D721Med (cell line): ENCODE measurements at places on chromosomes 4 and X.

DNA sequence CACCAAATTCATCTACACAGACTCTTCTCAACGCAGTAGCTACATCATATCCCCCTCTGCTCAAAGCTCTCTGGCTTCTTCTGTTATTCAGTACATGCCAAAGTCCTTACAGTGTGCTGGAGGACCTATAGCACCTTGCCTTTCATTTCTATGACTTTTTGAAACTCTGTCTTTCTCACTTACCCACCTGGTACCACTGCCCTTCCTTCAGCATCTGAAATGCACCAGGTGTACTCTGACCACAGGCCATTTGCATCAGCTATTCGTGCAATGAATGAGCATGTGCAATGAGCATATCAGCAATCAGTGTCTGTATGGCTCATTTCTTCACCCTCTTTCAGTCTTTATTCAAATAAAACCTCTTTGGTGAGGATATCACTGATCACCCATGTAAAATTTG is 399.9 kb downstream of the RAB28 start:
- no peak for DNase-seq

- no peak for DNase-seq
Observed at GRCh38 chr4:115272185-115272584, 158.8 kb upstream of the NDST4 start.

DNA sequence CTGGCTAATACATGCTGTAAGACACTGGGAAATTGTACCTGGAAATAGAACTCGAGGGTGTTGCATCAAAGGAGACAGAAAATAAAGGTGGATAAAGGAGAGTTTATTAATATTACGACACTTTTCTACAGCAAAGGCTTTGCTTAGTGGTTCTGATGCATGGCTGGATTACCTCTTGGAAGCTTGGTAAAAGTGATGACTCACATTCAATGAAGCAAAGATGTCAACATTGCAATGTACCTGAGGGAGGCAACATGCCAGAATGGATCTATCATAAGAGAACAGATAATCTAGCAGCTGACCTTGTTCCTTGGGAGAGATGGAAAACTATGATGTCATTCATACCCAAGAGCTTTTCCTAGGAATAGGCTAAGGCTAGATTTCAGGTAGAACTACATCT is 735.1 kb upstream of the DIAPH2 start:
- DNase-seq: no peak

DNA sequence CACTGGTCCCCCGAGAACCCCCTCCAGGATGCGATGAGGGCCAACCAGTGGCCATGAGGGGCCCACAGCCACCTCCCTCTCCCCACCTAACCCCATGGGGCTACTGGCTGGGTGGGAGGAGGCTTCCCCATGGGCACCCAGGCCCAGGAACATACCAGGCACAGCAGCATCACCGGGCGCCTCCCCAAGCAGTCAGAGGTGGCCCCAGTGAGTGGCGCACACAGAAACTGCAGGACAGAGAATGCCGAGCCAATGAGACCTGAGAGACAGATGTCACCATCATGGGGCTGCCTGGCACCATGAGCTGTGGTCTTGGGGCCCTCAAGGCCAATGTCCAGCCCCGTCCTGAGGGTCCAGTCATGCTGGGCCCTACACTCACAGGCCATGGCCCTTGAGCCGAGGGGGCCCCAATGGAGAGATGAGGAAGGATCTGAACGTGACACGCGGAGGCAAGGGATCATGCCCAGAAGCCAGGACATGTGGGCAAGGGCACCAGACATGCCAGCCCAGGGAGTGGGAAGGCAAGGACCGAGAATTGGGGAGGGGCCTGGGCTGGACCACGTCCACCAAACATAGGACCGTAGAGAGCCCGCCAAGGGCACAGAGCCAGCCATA is 30.1 kb downstream of the NOP14 start:
- no peak for DNase-seq

DNA sequence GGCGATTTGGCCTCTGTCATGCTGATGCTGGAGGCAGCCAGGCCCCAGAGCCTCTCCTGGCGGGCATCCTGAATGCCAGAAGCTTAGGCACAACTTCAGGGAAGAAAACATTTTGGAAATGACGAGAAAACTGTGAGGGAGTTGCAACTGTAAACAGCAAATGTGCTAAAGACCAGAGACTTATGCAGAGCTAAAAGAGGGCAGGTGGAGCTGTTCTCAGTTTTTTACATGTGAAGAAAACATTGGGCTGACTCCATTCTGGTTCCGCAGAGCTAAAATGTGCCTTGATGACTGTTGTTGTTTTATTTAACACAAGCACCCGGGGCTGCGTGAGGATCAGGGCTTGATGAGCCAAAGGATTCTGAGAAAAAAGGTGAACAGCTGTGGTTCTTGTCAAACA is 10.8 kb upstream of the ARX start:
- no peak for DNase-seq

- DNase-seq: no peak
Observed at GRCh38 chr4:153153339-153153871, 50.8 kb upstream of the TRIM2 start.

DNA sequence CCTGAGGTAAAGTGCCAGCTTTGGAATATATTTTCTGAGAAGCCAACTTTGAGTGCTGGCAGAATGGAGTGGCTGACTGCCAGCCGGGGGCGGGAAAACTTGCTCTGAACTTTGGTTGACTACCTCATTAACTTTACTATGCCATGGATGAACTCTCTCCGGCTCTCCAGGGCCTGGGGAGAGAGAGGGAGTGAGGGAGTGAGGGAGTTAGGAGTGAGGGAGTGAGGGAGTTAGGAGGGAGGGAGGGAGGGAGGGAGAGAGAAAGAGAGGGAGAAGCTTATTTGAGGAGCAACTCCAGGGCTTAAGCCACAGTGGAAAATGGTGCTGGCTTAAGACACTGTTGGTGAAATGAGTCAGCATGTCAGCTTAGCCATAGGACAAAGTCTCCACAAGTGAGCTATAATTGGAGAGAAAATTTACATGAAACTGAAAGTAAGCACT is 280.9 kb upstream of the RPS6KA3 start:
- DNase-seq: no peak

DNA sequence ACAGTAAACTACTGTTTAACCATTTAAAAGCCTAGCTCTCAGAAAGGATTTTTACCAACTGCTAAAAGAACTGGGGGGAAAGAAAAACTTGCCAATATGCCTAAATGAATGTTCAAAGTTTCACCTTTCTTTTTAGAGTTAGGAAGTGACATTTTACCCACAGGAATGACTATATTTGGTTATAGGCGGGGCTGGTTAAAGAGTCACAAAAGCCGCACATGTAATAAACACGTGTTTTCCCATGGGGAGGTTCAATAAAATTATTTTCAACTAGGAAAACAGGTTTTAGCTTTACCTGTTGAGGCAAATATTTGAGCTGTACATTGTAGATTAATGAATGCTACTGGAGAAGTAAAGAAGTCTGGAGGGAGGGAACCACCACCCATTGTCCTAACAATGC is 41.6 kb upstream of the UGDH start:
- no peak for DNase-seq

DNA sequence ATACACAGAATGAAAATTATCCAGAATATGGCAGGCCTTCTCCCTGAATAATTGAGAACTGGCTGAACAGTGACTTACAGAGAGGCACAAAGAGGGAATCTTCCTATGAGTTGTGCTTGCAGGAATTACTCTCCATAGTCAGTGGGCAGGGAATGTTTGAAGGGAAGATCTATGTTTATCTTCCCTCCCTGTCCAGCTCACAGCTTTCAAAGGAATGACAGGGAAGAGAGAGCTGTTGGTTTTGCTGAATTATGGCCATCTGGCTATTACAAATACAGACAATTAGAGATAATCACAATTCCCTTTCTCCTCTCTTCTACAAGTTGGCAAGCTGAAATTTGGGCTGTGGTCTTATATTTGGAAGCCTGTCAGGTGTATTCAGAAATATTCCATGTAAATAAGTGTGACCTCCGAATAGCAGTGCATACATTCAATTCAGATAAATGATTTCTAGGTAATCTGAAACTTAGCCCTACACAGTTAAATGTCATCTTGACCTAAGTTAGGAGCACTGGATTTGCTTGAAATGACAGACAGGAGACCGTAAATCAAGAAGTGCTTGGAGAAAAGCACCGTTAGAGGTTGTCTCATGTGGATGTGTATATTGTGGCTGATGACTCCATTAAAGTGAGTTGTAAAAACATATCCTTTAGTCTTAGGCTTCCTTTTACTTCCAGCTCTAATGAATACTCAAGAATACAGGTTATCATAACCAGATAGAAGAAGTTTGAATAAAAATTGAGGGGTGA is 136.8 kb downstream of the C4orf33 start:
- no peak for DNase-seq

DNA sequence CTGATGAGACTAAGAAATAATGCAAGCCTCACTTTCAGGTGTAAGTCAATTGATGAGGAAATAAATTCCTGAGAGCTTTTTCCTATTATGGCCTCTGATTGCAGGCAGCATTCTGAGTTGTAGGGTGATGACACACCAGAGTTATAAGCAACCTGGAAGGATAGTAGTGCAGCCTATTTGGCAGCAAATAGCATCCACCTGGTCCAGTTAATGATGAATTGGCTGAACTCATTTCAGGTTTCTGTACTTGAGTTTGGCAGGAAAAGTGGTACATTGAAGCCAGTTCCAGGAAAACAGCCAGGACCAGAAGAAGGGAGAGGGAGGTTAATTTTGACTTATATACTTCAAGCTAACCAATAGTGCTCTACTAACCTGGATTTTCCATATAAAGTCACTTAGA is 316.8 kb downstream of the NAF1 start:
- DNase-seq: no peak

DNA sequence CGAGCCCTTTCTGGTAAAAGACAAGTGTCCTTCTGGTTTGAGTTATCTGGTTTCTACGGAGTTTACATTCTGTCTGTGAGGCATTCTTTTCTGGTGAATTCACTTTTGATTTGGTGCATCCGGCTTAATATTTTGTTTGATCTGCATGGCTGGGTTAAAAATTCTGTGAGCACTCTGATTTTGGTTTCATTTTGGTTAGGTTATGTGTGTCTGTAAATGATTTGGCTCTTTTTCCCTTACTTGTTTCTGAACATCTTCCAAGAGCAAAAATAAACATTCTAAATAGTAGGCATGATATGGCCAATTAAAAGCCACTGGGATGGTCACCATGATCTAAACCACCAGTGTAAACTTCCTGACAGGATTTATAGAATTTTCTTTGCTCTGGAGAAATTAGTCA is 85.7 kb upstream of the PTPN13 start:
- no peak for DNase-seq

- DNase-seq: no peak
Observed at GRCh38 chr4:38371391-38371851, 292.6 kb upstream of the KLF3 start.

DNA sequence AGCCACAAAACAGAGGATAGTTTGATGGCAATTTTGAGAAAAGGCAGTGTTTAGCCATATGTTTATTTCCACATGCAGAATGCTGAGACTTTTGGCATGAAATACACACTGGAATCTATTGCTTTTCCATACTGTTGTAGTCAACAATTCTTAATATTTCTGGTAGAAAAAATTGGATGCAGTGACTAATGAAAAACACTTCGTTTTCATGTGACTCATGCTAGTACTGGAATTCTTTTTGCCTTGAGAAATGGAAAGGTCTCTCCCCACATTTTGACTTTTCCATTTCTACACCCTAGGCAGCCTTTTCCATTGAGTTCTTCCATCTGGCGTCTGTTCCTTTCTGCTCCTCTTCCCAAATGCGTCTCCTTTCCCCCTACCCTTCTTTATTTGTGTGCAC is 425.2 kb upstream of the FTHL17 start:
- DNase-seq: no peak

GRCh38 chrX:12789976-12790375 is 1.2 kb upstream of the PRPS2 start:
- no peak for DNase-seq

- no peak for DNase-seq
Observed at GRCh38 chrX:33211356-33212260, at the start of gene DMD. TSS of gene DMD (minus strand) at chrX:33211549. CDS start at chrX:33211312, 237 bp downstream.

GRCh38 chrX:9646471-9647224 is 119.0 kb downstream of the GPR143 start:
- DNase-seq: no peak

GRCh38 chr4:80136270-80136669 is 61.0 kb upstream of the PRDM8 start:
- DNase-seq: no peak
